ENCODE measurements at places on chromosomes 12 and 14. TPM values are rescaled to one million over a fixed set of nuclear protein-coding genes. Genes with fewer than 3 reads are reported as not detected.

GRCh38 chr12:122204167-122205052 is 901 bp downstream of the B3GNT4 start:
- peaks cover 31% of the 10 kb centered on the region for H3K36me3 ChIP-seq
- peak overlapping the region; percentile 34 for H3K27ac ChIP-seq
- H3K27me3 ChIP-seq: peaks cover 5% of the 10 kb centered on the region

DNA sequence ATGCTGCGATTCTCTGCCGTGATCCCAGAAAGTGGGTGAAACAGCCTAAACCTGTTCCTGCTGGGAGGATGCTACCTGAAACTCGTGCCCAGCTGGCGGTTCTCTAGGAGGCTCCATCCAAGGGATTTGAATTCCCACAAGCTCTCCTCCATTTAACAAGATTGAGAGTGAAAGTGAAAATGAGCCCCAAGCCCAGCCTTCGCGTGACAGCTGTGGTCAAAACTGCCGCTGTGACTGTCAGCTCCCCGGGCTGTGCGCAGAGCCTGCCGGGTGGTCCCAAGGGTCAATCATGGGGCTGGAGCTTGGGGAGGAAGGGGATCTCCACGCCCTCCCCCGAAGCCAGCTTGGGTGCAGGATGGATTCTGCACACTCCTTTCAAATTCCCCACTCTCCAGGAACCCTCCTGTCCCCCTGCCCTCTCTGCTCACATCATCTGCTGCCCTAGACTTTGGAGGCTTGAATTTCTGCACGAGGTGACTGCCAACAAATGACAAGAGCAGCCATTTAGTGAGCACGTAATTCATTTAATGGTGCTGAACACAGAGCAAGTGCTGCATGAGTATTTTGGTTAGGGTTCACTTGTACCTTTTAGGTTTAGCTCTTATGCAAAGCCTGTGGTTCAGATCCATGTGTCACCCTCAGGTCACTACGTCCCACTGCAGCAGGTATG is 5.3 kb downstream of the ASB2 start:
- H3K36me3 ChIP-seq: peaks cover 11% of the 10 kb centered on the region
- peak overlapping the region; percentile 95 for H3K27ac ChIP-seq
- no peaks in the 10 kb centered on the region for H3K27me3 ChIP-seq
- peak; percentile 79 for ATAC-seq
- peaks cover 37% of the 10 kb centered on the region for H3K4me1 ChIP-seq

DNA sequence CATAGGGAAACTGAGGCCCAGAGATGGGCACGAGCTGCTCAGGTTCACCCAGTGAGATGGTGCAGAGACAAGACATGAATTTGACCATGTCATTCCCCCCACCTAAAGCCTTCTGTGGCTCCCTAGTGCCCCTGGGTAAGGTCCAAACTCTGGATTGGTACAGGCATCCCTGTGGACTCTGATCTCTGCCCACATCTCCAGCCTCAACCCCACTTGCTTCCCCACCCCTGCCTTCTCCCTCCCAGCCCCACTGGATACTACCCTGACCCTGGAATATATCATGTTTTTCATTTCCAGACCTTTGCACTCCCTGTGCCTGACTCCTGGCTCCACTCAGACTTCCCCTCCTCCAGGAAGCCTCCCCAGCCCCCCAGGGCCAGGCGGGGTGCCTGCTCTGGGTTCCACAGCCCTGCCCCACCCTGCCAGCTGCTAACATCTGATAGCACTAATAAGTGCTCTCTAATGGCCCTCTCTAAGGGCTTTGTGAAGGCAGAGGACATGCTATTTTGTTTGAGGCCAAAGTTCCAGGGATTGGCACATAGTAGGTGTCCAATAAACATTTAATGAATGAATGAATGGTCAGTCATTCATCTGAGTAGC is 1.1 kb upstream of the SDSL start:
- no peak for ATAC-seq
- no peak overlapping the region for H3K27ac ChIP-seq
- peaks cover 4% of the 10 kb centered on the region for H3K4me1 ChIP-seq
- no peaks in the 10 kb centered on the region for H3K36me3 ChIP-seq

The P2RX2 gene
- not detected for total RNA-seq

- H3K36me3 ChIP-seq: no peaks in the 10 kb centered on the region
- H3K27ac ChIP-seq: no peak overlapping the region
- no peak for ATAC-seq
- H3K4me1 ChIP-seq: no peaks in the 10 kb centered on the region
- no peak overlapping the region for H3K4me3 ChIP-seq
These were observed 687.5 kb upstream of the FBXO33 start for GRCh38 chr14:40119765-40120164.

GRCh38 chr14:73264885-73265720 is 27.8 kb downstream of the PAPLN start:
- ATAC-seq: no peak
- H3K27ac ChIP-seq: no peak overlapping the region
- peaks cover under 1% of the 10 kb centered on the region for H3K4me1 ChIP-seq
- no peak overlapping the region for H3K4me3 ChIP-seq
- H3K36me3 ChIP-seq: no peaks in the 10 kb centered on the region

- H3K36me3 ChIP-seq: peaks cover 10% of the 10 kb centered on the region
- no peak for ATAC-seq
- H3K4me1 ChIP-seq: peaks cover 14% of the 10 kb centered on the region
- H3K27me3 ChIP-seq: no peaks in the 10 kb centered on the region
These were observed 59.2 kb downstream of the HECTD4 start for GRCh38 chr12:112322882-112323547.

- no peaks in the 10 kb centered on the region for H3K4me1 ChIP-seq
- H3K27ac ChIP-seq: no peak overlapping the region
- H3K36me3 ChIP-seq: no peaks in the 10 kb centered on the region
- H3K27me3 ChIP-seq: no peaks in the 10 kb centered on the region
- ATAC-seq: no peak
- no peak overlapping the region for H3K4me3 ChIP-seq
These were observed 415.9 kb downstream of the FUT8 start for GRCh38 chr14:65828396-65828795.

The AQP2 gene
- not detected for total RNA-seq

DNA sequence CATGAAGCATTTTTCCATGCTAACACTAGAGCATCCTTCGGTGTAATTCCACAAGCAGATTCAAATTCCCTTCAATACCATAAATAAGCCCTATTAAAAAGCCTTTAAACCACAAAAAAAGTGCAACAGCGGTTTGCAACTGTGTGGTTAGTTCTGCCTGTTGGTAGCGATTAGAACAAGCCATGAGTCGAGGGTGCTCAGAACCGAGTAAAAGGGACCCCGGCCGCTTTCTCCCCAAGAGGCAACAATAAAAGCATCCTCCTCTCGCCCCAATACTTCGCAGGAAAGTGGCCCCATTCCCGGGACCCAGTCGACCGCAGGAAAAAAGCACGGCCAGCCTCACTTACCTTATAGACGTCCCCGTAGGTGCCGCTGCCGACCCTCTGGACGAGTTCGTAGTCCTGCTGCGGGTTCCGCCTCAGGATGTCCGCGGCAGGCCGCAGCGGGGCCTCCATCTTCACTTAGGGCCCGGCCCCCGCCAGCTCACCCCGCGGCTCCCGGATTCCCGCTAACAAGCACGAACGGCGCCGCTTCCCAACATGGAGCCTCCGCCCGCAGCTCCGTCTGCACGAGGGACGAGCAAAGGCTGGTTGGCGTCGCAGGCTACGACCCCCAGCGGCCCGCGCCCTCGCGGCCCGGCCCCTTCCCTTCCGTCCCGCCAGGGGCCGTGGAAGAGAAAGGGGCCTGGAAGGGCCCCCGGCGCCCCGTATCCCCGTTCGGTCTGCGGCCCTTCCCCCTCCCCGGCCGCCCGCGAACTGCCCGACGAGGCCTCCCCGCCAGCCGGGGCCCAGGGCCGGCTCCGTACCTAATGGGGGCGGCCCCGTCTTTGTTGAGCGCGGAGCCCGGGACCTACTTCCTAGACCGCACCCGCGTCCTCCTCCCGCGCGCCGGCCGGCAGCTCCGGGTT is 521 bp downstream of the MAP4K5 start:
- peaks cover 6% of the 10 kb centered on the region for H3K36me3 ChIP-seq
- H3K4me3 ChIP-seq: peak overlapping the region; percentile 88
- ATAC-seq: peak; percentile 34

The DDN gene
- total RNA-seq: 0.32 TPM

DNA sequence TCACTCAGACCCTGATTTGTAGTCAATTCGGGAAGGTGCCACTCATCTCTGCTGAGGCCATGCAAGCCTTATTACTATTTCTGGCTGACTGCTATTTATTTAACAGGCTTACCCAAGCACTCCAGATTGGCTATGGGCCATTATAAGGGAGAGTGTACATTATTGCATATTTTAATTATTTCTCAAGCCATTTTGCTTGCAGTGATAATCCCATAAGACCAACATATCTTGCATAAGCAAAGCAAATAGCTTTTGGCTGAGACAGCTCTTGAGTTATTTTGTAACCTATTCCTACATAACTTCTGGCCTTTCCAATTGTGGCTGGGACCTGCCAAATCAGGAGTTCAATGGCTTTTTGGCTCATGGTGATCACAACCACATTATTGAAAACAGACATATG is 509.6 kb upstream of the USP15 start:
- no peak overlapping the region for H3K4me3 ChIP-seq
- H3K27me3 ChIP-seq: no peaks in the 10 kb centered on the region
- H3K4me1 ChIP-seq: no peaks in the 10 kb centered on the region
- no peak overlapping the region for H3K27ac ChIP-seq

The CD163L1 gene
- total RNA-seq: not detected

GRCh38 chr14:63912286-63912685 is 59.5 kb downstream of the SYNE2 start:
- peaks cover 29% of the 10 kb centered on the region for H3K4me1 ChIP-seq
- peaks cover 35% of the 10 kb centered on the region for H3K36me3 ChIP-seq
- H3K27me3 ChIP-seq: no peaks in the 10 kb centered on the region
- H3K27ac ChIP-seq: no peak overlapping the region

DNA sequence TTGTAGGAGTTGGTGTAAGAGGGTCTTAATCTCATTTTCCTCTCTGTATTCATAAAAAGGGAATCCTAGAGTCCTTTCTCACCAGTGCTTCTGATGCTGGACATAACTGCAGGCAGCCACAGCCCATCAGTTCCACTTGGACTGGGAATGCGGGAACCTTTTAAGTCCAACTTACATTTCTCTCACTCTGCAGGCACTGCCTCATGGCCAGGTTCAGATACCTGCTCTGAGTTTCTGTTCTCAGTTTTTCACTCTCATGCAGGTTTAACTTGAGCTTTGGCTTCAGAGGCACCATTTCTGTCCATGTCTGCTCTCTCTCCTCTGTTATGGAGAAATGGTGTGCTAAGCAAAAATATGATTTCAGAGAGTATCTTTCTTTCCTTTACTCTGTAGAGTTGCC is 4.2 kb downstream of the ACVR1B start:
- H3K4me1 ChIP-seq: peaks cover 27% of the 10 kb centered on the region
- H3K27ac ChIP-seq: no peak overlapping the region
- ATAC-seq: no peak
- no peaks in the 10 kb centered on the region for H3K36me3 ChIP-seq
- no peaks in the 10 kb centered on the region for H3K27me3 ChIP-seq

- no peaks in the 10 kb centered on the region for H3K36me3 ChIP-seq
- no peak for ATAC-seq
- no peaks in the 10 kb centered on the region for H3K4me1 ChIP-seq
- H3K27me3 ChIP-seq: peaks cover 13% of the 10 kb centered on the region
These were observed 73.0 kb downstream of the TSHR start for GRCh38 chr14:81028461-81028860.

DNA sequence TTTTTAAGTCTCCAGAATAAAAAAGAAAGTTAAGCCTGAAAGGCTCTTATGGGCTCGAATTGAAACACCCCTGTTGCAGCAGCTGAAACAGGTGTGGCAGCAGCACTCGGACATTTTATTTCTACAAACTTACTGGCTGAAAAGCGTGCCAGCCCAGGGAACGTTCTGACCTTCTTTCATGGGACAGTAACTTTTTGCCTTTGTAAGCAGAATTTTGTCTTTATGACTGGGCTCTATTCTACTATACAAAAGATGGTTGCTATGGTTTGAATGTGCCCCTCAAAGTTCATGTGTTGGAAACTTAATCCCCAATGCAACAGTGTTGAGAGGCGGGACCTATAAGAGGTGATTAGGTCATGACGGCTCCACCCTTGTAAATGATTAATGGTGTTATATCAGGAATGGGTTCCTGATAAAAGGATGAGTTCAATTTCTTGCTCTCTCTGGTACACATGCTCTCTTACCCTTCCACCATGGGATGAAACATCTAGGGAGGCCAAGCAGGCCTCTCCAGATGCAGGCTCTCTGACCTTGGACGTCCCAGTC is 52.7 kb downstream of the PELI2 start:
- no peaks in the 10 kb centered on the region for H3K27me3 ChIP-seq
- H3K4me1 ChIP-seq: peaks cover 33% of the 10 kb centered on the region
- peak overlapping the region; percentile 3 for H3K4me3 ChIP-seq
- peak overlapping the region; percentile 72 for H3K27ac ChIP-seq

The LETMD1 gene
- total RNA-seq: 90.2 TPM

The HOXC9 gene
- total RNA-seq: not detected

DNA sequence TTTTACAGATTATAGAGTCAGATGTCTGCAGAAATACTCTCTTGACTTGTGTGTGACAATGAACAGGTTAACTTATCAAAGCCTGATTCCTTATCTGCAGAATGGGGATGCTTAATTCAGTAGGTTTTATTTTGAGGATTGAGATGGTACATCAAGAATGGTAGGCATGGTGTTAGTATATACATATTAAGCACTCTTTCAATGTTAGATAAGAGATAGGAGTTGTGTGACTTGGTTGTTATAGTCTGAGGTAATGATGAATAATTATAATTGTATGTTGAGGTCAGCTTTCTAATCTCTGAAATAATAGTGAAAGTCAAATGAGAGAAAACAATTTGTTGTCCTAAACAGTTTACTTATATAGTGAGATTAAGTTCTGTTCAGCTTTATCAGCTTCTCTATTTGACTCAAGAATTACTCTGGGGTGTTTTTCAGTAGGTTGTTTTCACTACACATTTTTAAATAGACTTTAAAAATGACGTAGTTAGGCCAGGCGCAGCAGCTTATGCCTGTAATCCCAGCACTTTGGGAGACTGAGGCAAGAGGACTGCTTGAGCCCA is 11.9 kb downstream of the PALS1 start:
- no peaks in the 10 kb centered on the region for H3K27me3 ChIP-seq
- no peak overlapping the region for H3K4me3 ChIP-seq
- H3K36me3 ChIP-seq: no peaks in the 10 kb centered on the region
- no peak overlapping the region for H3K27ac ChIP-seq
- ATAC-seq: peak; percentile 26
- peaks cover 5% of the 10 kb centered on the region for H3K4me1 ChIP-seq

DNA sequence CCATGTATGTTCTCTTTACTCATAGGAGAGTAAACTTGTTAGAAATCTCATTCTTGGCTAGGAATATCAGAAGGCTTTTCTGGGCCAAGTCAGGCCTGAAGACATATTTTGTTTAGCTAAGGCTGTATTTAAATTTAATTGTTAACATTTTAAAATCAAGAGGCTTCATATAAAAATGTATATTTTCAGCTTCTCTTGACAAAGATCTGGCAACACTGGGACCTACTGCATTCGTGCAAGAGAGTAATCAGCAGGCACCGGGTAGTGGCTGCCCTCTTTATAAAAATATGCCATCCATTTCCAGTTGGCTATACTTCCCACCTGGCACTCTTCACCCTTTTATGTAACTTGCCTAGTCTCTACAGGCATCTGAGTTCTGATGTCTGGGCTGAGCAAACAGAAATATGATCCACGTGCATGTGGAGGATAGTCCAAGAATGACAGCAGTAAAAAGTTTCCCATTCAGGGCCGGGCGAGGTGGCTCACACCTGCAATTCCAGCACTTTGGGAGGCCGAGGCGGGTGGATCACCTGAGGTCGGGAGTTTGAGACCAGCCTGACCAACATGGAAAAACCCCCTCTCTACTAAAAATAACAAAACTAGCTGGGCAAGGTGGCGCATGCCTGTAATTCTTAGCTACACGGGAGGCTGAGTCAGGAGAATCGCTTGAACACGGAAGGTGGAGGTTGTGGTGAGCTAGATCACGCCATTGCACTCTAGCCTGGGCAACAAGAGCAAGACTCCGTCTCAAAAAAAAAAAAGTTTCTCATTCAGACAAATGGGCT is 2.0 kb upstream of the SOS2 start:
- ATAC-seq: no peak
- peak overlapping the region; percentile 82 for H3K4me3 ChIP-seq
- peak overlapping the region; percentile 94 for H3K27ac ChIP-seq
- H3K4me1 ChIP-seq: peaks cover 26% of the 10 kb centered on the region
